ENCODE measurements at places on chromosomes 5 and 9. TPM values are rescaled to one million over a fixed set of nuclear protein-coding genes. Genes with fewer than 3 reads are reported as not detected.

GRCh38 chr9:133627341-133627740, 8.8 kb upstream of the DBH start:
- no peak for DNase-seq

DNA sequence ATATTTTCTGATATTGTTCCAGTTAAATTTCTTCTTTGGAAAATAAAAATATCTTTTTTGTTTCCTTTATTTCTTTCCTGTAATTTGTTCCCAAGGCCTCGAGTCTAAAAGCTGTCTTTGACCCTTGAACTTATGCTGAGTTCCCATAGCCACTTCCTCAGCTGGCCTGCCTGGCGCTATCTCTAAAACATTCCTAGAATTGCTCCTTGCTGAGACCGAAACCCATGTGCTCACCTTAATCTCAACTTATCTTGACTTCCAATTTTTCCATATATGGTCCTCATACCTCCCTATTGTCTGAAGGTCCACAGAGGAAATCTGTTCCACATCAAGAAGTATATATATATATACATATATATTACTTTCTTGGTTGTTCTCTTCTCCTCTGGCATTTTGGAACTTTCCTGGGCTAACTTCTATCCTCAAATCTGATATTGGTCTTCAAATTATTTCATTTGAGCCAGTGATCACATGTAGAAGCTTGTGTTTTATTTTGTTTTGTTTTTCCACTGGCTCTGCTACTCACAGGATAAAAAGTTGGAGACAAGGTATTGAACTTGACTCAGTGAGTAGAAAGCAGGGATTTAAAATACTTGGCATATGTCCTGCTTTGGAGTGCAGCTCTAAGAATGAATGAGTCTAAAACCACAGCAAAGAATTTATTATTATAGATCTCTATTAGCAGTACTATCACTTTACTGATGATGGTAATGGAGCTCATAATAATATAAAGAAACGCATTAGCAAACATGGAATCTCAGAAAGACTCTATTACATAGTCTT, 45.2 kb downstream of the ENC1 start:
- no peak for DNase-seq

GRCh38 chr5:174409971-174410370, 314.4 kb upstream of the MSX2 start:
- DNase-seq, result no peak

- no peak for DNase-seq
Observed at GRCh38 chr5:153456354-153456753, 34.1 kb upstream of the GRIA1 start.

GRCh38 chr9:7164440-7165330, 406.9 kb downstream of the KDM4C start:
- no peak for DNase-seq

- DNase-seq, result no peak
Observed at GRCh38 chr5:66519626-66520025, 76.6 kb upstream of the MAST4 start.

DNA sequence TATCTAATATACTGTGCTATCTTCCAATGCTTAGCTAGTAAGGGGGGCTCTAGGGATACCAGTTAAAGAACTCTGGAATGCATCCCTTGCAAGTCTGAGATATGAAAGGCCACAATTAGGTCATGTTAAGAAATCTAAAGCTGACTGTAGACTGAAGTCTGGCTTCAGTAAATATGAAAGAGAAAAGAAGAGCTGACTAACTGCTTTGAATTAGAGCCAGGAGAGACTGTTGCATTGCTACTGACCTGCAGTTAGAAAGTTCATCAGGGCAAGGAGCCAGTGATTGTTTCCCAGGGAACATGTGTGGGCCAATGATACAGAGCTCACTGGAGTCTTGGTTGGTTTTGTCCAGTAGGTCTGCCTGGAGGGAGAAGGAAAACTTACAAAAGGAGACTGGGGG, 472.1 kb upstream of the TNC start:
- no peak for DNase-seq

GRCh38 chr5:40654377-40654991, 25.2 kb upstream of the PTGER4 start:
- DNase-seq, result no peak

DNA sequence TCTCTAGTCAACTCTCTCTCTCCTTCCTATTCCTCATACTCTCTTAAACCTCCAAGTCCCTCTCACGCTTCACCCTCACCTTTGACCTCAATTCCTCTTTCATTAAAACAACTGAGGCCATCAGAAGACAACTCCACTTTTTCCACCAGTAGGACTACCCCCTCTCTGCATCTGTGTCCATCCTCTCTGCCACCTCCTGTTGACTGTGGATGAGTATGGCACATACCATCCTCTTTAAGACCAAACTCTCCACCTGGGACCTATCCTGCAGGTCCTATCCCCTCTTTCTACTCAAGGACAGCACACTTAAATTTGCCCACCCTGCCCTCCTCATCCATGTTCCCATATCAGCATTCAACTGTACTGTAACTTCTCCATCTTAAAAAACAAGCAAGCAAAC, 89.2 kb downstream of the FOXD1 start:
- no peak for DNase-seq

- DNase-seq, result no peak
Observed at GRCh38 chr9:36441966-36442365, 41.9 kb upstream of the RNF38 start.

DNA sequence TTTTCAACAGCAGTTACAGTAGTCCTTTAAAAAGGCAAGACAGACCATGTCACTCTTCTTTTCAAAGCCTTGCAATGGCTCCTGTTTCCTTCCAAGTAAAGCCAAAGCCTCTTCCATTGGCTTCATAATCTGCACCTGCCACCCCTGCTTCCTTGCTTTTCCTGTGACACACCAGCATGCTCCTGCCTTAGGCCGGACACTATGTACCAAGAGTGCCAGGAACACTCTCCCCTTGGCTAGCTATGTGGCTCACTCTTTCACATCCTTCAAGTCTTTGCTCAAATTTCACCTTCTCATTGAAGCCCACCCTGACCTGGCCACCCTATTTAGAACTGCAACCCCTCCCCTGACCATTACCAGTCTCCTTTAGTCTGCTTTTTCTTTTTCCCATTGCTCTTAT, 22.2 kb upstream of the TRAF1 start:
- DNase-seq, result no peak

DNA sequence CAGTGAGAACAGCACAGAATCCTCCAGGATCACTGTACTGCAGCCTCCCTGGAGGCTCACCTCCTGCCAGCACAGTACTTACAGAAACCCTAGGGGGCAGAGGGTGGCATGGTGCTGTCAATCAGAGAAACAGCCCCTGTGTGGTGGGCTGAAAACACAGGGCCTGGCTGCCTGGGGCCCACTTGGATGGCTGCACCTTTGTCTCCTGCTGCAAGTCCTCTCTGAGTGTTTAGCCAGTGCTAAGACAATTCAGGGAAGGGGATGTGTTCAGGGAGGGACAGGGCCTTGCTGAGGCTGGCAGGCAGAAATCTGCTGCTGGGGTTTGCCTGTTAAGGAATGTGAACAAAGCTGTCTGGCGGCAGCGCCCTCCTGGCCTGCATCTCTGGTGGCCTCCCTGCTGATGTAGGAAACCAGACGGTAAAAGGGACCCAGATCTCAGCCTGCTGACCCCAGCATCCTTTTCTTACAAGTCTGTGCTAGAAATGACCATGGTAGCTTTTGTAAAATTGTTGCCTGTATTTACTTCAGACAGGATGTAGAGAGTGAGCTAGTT, 39.5 kb downstream of the PRRC2B start:
- no peak for DNase-seq

Gene PLAA
- total RNA-seq, result 32.3 TPM
